ENCODE measurements at places on chromosomes 3 and 15.

GRCh38 chr15:70605606-70606410, 157.6 kb downstream of the UACA start:
- DNase-seq = no peak

DNA sequence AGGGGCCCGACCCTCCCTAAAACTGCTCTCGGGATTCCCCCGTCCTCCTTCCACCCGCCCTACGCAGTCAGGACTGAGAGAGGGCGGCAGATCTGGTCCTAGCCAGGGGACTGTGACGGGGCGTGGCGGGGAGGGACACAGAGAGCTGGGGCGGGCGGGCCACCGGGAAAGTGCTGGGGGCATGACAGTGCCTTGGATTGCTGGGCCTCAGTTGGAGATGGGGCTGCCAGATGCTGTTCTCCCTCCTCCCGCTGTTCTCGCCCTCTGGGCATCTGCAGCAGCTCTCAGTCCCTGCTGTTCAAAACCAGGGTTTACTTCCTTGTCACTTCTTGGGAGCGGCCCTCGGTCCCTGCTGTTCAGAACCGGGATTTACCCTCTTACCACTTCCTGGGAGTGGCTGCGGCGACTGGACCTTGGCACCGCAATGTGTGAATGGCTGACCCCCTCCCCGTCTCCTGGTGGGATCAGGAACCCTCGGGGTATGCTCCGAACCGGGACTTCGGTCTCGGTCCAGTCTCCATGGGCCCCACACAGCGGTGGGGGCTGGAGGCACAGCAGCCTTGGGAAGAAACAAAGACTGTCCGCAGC, 1.8 kb upstream of the RPP25 start:
- no peak for DNase-seq

GRCh38 chr15:33438396-33438795, 127.6 kb downstream of the RYR3 start:
- no peak for DNase-seq

GRCh38 chr3:54527521-54527920, 400.3 kb downstream of the LRTM1 start:
- DNase-seq = no peak

DNA sequence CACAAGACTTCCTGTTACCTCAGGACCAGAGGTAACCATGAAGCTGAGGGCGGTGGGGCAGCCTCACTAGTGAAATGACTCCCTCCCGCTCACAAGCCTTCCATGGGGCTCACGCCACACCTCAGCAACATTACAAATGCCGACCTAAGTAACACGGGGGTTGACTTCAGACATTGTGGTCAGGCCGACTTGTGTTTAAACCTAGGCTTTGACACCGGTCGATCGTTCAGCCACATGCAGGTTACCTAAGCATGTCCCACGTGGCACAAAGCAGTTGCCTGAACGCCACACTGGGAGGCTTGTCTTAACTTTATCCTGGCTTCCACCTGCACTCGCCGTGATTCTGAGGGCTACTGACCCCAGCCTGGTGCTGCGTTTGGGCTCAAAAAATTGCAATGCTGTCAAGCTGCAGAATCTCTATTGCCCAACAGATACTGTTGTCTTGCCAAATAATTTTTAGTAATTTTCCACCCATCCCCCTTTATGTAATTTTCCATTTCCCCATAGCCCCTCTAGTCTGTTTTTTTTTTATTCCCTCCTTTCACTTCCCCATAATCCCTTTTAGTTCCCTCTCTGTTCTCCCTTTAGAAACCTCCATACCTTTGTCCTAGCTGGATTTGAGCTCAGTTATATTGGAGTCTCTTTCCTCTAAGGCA, 158.6 kb upstream of the RGMA start:
- no peak for DNase-seq

DNA sequence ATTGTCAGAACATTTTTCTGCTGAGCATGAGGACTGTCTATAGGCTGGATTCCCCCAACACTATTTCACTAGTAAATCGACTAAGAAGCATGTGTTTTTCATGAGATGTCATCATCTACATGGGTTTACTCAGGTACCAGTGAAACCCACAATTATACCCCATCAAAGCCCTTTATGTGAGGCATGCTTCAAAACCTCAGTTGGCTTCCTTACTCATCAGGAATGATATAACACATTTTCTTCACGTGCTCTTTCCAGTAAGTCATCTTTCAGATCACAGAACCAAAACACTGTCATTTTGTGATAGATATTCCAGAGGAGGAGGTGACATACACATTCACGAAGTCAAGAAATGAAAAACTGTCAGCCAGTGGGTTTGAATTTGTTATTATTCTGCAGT, 116.5 kb downstream of the ANO10 start:
- DNase-seq = peak; percentile 53

DNA sequence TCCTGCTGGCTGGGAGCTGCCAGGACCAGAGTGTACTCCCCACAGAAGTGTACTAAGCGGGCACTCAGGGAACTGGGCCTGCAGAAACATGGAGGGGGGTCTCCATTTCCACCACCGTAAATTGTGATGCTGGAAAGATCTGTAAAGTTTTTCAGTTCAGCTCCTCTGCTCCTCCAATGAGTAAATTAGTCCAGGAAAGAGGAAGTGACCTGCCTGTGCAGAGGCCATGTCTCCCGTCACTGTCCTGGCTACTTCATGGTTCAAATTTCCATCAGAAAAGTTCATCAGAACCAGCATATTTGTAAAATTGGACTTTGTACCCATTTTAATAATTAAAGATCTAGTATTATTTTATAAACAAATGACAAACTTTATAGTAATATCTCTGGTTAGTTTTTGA, 226.7 kb upstream of the THBS1 start:
- no peak for DNase-seq

- no peak for DNase-seq
Observed at GRCh38 chr15:65177901-65178300, 7.2 kb downstream of the CLPX start.

All from NCI-H2227 treated with DMSO at 0.1 percent for 48 hours (cell line).